Fibroblast of lung (primary cell): ENCODE measurements at places on chromosomes 12 and 14. TPM values are rescaled to one million over a fixed set of nuclear protein-coding genes. Genes with fewer than 3 reads are reported as not detected.

- no peak overlapping the region for H3K4me3 ChIP-seq
- H3K27ac ChIP-seq: no peak overlapping the region
- H3K4me1 ChIP-seq: peaks cover 2% of the 10 kb centered on the region
- no peaks in the 10 kb centered on the region for H3K36me3 ChIP-seq
- no peak for DNase-seq
- H3K27me3 ChIP-seq: no peaks in the 10 kb centered on the region
Measured at GRCh38 chr12:68743356-68743755, 2.6 kb upstream of the SLC35E3 start.

GRCh38 chr12:93624595-93625294 lies 52.3 kb downstream of the SOCS2 start:
- H3K4me1 ChIP-seq: peaks cover 13% of the 10 kb centered on the region
- no peak overlapping the region for H3K4me3 ChIP-seq
- peak; percentile 96 for DNase-seq
- no peaks in the 10 kb centered on the region for H3K36me3 ChIP-seq

DNA sequence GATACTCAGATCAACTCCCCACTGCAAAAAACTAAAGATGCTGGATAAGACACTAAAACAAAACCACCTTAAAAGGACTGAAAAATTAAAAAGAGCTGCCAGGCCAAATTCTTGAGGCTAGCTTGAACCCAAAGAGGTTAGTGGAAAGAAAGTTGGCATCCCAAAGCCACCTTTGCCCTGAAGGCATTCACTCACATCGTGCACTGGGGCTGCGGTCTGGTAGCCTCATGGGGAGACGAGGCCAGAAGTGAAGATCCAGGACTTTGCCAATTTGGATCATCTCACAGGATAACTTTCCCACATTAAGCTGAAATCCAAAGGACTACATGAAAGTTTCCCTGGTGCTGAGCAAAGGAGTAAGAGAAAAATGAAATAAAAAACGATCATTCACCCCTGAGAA lies 63.9 kb downstream of the EFCAB11 start:
- H3K36me3 ChIP-seq: no peaks in the 10 kb centered on the region
- H3K4me1 ChIP-seq: no peaks in the 10 kb centered on the region
- H3K27ac ChIP-seq: no peak overlapping the region

GRCh38 chr14:71604231-71604630 lies 328.0 kb upstream of the RGS6 start:
- no peak overlapping the region for H3K27ac ChIP-seq
- no peaks in the 10 kb centered on the region for H3K4me1 ChIP-seq
- peaks cover 1% of the 10 kb centered on the region for H3K36me3 ChIP-seq

GRCh38 chr12:99984271-99985128 lies at the start of gene ANKS1B:
TSS of gene ANKS1B (minus strand) at chr12:99984936. CDS start at chr12:99984237, 699 bp downstream.
- no peak within 1 kb of the TSS for H3K27ac ChIP-seq
- peak; percentile 9 for DNase-seq
- H3K27me3 ChIP-seq: no peaks in the 10 kb centered on the region
- H3K4me1 ChIP-seq: no peaks in the 10 kb centered on the region
- H3K4me3 ChIP-seq: peak within 1 kb of the TSS; percentile 69
- no peaks in the 10 kb centered on the region for H3K36me3 ChIP-seq

DNA sequence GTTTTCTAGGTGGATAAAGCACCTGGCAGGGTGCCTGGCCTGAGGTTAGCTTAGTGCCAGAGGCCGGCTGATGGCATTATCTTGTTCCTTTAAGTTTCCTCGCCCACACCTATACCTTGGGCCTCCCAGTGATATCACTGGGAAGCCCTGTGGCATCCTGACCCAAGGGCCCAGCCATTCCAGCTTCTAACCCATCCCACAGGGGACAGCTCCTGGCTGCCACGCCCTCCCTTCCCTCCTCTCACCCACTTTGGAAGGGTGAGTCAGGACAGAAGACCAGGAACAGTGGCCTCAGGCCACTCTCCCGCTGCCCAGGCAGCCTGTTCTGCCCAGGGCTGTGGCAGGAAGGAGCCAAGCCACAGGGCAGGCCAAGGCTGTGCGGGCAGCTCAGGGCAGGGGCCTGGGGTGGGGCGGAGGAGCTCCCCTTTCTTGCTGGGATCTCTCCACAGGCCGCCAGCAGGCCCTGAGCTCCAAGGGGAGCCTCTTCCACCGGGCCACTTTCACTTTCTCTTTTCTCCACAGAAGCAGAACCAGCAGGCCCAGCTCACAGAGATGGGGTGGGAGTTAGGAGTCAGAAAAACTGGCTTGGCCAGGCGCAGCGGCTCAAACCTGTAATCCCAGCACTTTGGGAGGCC lies 75.1 kb downstream of the IRF2BPL start:
- peaks cover 33% of the 10 kb centered on the region for H3K4me1 ChIP-seq
- DNase-seq: peak; percentile 82
- H3K27ac ChIP-seq: peak overlapping the region; percentile 88
- no peaks in the 10 kb centered on the region for H3K36me3 ChIP-seq

DNA sequence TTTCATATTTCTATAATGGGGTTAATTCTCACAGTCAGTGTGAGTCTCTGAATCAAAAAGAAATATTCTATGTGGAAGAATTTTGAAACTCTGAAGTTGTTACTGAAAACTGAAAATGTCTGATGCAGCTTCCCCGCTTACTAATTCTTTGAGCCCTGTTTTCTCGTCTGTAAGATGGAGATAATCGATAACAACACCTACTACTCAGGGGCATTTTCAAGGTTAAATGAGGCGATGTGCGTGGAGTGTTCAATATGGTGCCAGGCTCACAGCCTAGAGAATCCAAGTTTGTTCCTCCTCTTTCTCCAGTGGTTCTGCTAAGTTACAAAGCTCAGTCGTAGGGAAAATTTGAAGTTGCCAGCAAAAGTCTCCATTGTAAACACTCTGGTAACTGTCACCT lies 391.4 kb downstream of the FUT8 start:
- H3K27me3 ChIP-seq: no peaks in the 10 kb centered on the region
- H3K27ac ChIP-seq: no peak overlapping the region
- no peaks in the 10 kb centered on the region for H3K36me3 ChIP-seq
- H3K4me3 ChIP-seq: no peak overlapping the region

DNA sequence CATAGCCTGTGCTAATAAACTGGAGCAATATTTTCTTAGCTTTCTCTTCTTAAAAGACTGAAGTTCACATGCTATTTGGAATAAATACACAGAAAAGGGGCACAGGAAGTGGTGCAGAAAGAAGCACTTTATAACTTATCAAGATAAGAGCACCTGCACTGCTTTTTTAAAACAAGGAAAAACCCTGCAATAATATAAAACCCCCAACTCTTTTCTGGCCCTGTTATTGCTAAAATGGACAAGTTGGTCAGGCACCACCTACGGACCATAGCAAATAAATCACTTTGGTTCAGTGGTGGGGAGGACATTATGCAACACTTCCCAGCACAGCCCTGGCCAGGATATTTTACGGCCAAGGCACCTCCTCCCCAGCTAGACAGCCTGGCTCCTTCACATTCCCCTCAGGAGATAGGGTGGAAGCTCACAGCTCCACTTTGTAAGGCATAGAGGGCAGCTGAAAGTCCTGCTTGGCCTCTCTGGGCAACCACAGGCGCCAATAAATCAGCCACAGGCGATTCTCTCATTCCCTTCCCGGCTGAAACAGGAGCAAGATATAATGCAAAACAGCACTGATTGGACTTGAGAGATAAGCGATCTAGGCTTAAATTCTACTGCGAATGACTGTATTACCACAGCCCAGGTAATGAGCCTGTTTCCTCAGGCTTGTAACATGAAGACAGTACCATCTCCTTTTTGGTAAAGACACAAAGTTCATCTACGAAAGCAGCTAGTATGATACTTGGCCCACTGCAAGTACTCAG lies 2.0 kb downstream of the ZBTB25 start:
- peak overlapping the region; percentile 92 for H3K4me3 ChIP-seq
- H3K27me3 ChIP-seq: no peaks in the 10 kb centered on the region
- no peaks in the 10 kb centered on the region for H3K36me3 ChIP-seq

GRCh38 chr12:96701856-96702255 lies 205.2 kb upstream of the NEDD1 start:
- no peak for DNase-seq
- no peak overlapping the region for H3K27ac ChIP-seq
- H3K27me3 ChIP-seq: no peaks in the 10 kb centered on the region

- no peaks in the 10 kb centered on the region for H3K36me3 ChIP-seq
- H3K27ac ChIP-seq: peak overlapping the region; percentile 81
- peak overlapping the region; percentile 7 for H3K4me3 ChIP-seq
Measured at GRCh38 chr12:111410431-111411184, 4.9 kb downstream of the SH2B3 start.

GRCh38 chr12:104223712-104224111 lies 8.1 kb downstream of the TXNRD1 start:
- H3K36me3 ChIP-seq: no peaks in the 10 kb centered on the region
- no peaks in the 10 kb centered on the region for H3K27me3 ChIP-seq
- no peak for DNase-seq
- H3K4me1 ChIP-seq: peaks cover 13% of the 10 kb centered on the region
- no peak overlapping the region for H3K27ac ChIP-seq
- no peak overlapping the region for H3K4me3 ChIP-seq

- H3K4me1 ChIP-seq: no peaks in the 10 kb centered on the region
- no peak overlapping the region for H3K4me3 ChIP-seq
- H3K36me3 ChIP-seq: peaks cover 19% of the 10 kb centered on the region
- no peak overlapping the region for H3K27ac ChIP-seq
- DNase-seq: peak; percentile 22
Measured at GRCh38 chr12:109927622-109928021, 27.5 kb downstream of the TCHP start.

DNA sequence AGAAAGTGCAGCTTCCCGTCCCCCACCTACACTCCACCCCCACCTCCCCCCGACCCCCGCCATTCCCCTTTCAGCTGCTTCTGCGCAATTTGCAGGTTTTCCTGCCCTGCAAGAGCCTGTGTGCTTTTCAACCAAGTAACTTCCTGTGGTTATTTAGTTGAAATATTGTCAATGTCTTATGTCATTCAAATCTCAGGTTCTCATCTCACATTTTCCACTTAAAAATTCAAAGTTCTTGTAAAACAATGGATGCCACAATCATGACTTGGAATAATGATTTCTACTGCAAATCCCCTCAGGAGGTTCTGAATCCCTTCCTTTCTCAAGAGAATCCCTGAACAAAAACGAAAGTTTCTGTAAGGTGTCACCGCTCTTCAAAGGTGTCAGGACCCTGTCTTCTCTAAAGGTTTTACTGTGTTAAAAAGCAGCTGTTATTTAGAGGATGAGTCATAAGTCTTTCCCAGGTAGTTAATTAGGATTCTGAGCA lies 31.6 kb downstream of the WBP11 start:
- H3K4me1 ChIP-seq: peaks cover 2% of the 10 kb centered on the region
- H3K4me3 ChIP-seq: no peak overlapping the region
- DNase-seq: no peak
- H3K27me3 ChIP-seq: no peaks in the 10 kb centered on the region
- H3K27ac ChIP-seq: no peak overlapping the region

GRCh38 chr14:43161477-43161876 lies 1345.6 kb downstream of the FSCB start:
- H3K27me3 ChIP-seq: no peaks in the 10 kb centered on the region
- no peak overlapping the region for H3K27ac ChIP-seq
- no peaks in the 10 kb centered on the region for H3K4me1 ChIP-seq
- DNase-seq: no peak
- no peaks in the 10 kb centered on the region for H3K36me3 ChIP-seq

GRCh38 chr12:49432616-49433015 lies 65.4 kb downstream of the SPATS2 start:
- no peaks in the 10 kb centered on the region for H3K36me3 ChIP-seq
- no peak for DNase-seq
- no peaks in the 10 kb centered on the region for H3K4me1 ChIP-seq

GRCh38 chr12:94754653-94755052 lies 104.3 kb upstream of the TMCC3 start:
- H3K36me3 ChIP-seq: no peaks in the 10 kb centered on the region
- no peaks in the 10 kb centered on the region for H3K4me1 ChIP-seq
- peaks cover 9% of the 10 kb centered on the region for H3K27me3 ChIP-seq
- no peak overlapping the region for H3K4me3 ChIP-seq

DNA sequence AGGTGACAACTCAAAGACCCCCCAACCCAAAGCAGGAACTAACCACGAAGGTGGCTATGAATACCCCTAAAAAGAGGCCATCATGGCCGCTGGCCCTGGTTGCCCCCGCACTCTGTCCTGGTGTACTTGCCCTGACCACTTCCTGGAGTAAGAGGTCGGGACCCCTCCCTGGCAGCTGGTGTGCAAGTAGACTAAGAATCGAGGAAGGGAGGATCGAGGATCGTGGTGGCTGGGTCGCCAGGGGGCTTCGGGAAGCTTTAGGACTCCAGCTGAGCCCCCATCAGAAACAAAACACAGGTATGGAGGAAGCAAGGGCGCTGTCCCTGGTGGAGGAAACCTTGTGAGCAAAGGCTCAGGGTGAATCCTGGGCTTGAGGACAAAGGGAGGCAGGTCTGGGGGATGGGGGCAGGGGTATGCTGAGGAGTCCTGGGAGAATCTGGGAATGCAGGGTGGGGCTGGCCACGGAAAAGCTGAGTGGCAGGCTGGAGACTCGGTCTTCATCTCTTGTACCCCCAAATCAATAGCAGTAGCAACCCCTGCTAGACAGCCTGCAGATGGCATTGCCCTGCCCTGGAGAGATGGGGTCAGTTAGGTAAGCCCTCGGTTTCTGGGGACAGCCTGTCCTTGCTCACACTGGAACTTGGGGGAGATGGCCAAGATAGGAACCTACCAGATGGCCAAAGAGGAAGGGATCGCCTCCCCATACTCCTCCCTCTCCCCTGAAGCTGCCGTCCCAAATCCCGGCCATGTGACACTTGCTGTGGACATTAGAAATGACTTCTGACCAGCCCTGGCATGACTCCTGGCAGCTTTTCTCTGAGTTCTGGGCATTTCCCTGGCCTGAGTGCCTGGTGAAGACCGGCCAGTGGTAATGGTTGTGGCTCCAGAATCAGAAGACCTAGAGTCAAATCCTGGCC lies 45.3 kb upstream of the ESRRB start:
- no peak for DNase-seq
- H3K4me3 ChIP-seq: no peak overlapping the region
- H3K27me3 ChIP-seq: peaks cover 8% of the 10 kb centered on the region
- H3K36me3 ChIP-seq: no peaks in the 10 kb centered on the region
- H3K27ac ChIP-seq: no peak overlapping the region

DNA sequence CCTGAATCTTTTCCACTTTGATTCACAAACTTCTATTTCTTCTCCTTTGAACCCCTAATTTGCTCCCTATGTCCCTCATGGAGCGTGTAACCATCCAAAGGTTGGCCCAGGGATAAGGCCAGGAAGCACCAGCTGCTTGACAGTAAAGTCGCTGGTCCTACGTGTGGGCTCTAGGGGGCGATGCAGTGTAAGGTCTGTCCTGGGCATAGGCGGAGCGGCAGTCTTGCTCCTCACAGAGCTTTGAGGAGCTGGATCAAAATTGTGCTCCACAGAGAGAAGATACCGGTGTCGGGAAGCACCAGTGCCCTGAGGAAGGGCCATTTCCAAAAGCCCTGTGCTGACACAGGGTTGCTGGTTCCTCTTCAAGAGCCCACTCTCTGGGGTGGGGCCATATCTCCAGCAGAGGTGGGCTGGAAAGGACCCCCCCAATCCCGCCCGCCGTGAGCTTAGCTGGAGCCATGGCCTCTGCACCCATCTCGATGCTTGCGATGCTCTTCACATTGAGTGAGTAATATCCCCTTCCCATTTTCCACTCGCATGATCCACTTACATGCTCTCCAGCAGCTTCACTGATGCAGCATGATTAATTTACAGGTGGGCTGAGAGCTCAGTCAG lies 49.9 kb upstream of the OR4E1 start:
- no peak overlapping the region for H3K4me3 ChIP-seq
- no peaks in the 10 kb centered on the region for H3K36me3 ChIP-seq
- no peak for DNase-seq
- H3K4me1 ChIP-seq: no peaks in the 10 kb centered on the region
- H3K27ac ChIP-seq: no peak overlapping the region

COCH gene
- total RNA-seq: 0.33 and 0.51 TPM in 2 replicates

RNASE7 gene
- total RNA-seq: not detected in 2 replicates

DNAJC22 gene
- 4.6 and 4.8 TPM in 2 replicates for total RNA-seq

KLRB1 gene
- total RNA-seq: not detected in 2 replicates

GLIPR1L2 gene
- 0.33 and 1.0 TPM in 2 replicates for total RNA-seq

LTBP2 gene
- total RNA-seq: 243 and 514 TPM in 2 replicates

OR4N5 gene
- total RNA-seq: not detected in 2 replicates
